Mucosa of gallbladder (tissue), 1 donor: ENCODE measurements at places on chromosomes 5 and 9. TPM values are rescaled to one million over a fixed set of nuclear protein-coding genes. Genes with fewer than 3 reads are reported as not detected.

DNA sequence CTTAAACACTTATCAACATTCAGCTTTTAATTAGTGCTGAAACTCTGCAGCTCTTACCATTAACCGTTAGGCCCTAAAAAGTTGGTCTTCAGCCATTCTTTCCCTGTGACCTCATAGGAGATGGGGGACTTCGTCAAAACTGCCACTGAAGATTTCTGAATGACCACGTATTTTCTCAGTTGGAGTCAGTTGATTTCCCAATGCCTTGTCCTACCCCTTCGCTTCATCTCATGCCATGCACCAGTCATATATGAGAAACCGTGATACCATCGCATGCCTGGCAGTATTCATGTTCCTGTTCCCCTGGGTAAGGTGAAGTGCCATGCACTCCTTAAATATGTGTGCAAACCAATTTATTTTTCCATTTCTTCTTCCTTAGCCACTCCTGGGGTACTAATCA is 10.8 kb upstream of the ZFR start:
- no peak for DNase-seq

DNA sequence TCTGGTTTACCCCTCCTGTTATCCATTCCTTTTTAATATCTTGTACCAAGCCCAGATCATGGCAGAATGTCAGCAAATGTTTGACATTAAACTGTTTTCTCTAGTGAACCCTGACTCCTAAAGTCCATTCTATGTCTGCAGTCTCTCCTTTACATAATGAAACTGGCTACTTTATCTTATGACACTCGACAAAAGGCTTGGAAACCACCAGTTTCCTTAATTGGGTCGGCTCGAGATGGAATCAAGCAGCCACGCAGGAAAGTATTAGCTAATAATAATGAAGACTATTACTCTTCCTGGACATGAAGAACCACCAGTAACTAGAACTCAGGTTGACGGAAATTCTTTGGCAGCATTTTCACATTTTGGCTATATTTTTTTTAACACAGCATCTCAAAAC is 17.5 kb downstream of the DAP start:
- no peak for DNase-seq

GRCh38 chr5:11030671-11031070 is 269.6 kb upstream of the DAP start:
- DNase-seq: no peak

DNA sequence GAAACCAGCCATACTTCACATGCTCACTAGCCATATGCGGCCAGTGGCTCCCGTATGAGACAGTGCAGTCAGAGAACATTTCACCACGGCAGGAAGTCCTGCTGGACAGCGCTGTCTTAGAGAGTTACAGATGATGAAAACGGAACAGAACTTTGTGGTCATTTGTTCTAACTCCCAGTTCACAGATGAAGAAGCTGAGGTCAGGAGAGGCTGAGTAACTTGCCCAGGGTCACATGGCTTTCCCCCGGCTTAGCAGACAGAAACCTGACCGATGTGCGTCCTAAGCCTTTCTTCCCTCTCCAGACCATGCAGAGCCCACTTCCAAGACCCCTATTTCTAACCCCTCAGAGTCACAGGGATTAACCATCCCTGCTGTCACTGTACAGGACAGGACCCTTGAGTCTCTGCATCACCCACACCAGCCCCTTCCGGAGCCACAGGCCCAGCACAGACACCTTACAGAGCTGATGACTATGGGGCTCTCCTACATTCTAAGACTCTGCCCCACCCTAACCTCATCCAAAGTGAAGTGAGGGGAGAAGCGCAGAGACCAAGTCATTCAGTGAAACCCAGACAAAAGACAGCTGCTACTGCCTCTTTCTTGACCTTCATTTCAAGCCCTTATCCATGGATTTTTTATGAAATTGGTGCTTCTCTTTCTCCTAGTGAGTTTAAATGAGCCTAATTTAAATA is 86.9 kb downstream of the PTPN3 start:
- no peak for DNase-seq

The ACOT12 gene
- 0.75 TPM for total RNA-seq
